ENCODE measurements at places on chromosomes 16 and 17. TPM values are rescaled to one million over a fixed set of nuclear protein-coding genes. Genes with fewer than 3 reads are reported as not detected.

DNA sequence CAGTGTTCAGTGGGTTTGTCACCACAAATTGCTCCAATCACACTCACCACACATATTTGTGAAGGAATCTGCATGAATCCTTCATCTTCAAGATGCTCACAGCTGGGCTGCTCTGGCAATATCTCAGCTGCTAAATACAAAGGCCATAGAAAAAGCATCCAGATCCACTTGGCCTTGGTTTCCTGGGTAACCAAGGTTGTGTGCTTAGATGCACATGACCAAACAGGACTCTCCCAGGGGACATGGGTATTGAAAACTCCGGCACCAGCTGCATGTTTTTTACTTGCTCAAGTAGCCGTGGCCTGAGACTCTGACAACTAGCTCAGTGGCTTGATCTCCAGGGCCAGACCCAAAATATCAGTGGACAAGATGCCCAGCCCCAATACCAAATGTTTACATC is 131.3 kb downstream of the CBLN1 start:
- DNase-seq, result peak; percentile 3

DNA sequence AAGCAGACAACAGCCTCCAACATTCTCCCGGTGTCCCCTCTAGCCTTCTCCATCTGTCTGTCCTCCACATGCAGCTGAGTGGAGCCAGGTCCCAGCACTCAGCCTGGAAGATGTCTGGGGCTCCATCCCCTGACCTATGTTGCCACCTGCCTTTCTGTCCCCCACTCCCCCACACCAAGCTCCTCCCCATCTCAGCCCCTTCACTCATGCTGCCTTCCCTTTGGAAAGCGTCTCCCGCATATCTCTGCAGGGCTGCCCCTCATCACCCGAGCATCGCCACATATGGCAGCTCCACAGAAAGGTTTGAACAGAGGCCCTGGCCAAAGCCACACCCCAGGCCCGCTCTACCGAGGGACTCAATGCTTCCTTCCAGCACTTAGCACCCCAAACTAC is 24.2 kb downstream of the NSMCE1 start:
- DNase-seq, result no peak

DNA sequence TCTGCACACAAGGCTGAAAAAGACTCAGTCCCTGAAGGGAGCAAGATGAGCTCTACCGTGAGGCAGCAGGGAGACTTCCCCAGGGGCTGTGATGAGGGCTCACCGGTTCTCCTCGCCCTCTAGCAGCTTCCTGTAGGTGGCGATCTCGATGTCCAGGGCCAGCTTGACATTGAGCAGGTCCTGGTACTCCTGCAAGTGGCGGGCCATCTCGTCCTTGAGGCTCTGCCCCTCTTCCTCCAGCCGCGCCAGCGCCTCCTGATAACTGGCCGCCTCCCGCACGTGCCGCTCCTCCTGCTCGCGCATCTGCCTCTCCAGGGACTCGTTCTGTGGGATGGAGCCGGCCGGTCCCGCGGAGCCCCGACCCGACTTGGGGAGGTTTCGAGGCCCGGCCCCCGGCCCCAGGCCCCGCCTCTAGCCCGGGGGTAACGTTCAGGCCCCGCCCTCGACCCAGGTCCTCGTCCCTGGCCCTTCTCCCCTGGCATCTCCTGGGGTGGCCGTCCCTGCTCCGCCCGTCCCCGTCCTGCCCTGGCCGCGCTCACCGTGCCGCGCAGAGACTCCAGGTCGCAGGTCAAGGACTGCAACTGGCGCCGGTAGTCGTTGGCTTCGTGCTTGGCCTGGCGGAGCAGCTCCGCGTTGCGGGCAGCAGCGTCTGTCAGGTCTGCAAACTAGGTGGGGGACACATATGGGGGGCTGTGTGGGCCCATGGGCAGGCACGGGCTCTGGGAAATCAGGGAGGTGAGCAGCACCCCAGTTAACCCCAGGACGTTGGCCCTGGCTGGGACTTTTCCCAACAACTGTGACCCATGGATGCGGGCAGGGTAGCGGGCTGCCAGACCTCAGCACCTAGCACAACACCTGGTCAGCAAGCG is 3.9 kb downstream of the GFAP start:
- DNase-seq, result peak; percentile 73

- DNase-seq, result no peak
Observed at GRCh38 chr16:86823888-86824671, 245.7 kb downstream of the FOXL1 start.

DNA sequence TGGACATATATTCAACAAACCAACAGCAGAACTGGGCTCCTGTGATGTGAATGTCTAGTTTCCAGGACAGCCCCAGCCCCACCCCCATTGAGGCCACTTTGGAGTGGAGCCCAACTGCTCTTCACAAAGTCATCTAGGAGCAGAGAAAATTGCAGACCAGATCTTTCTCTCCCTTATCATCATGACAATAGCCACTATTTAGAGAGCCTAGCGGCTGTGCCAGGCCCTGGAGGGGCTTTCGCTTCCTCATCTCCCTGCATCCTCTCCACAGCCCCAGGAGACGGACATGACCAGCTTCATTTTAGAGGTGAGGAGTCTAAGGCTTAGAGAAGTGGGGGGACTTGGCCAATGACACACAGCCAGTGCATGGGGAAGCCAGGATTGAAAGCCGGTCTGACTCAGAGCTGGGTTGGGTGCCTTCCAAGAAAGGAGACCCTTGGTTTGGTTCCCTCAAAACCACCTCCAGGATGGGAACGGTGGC is 1.4 kb downstream of the PRSS8 start:
- no peak for DNase-seq

- no peak for DNase-seq
Observed at GRCh38 chr16:27058299-27058698, 8.4 kb upstream of the C16orf82 start.

DNA sequence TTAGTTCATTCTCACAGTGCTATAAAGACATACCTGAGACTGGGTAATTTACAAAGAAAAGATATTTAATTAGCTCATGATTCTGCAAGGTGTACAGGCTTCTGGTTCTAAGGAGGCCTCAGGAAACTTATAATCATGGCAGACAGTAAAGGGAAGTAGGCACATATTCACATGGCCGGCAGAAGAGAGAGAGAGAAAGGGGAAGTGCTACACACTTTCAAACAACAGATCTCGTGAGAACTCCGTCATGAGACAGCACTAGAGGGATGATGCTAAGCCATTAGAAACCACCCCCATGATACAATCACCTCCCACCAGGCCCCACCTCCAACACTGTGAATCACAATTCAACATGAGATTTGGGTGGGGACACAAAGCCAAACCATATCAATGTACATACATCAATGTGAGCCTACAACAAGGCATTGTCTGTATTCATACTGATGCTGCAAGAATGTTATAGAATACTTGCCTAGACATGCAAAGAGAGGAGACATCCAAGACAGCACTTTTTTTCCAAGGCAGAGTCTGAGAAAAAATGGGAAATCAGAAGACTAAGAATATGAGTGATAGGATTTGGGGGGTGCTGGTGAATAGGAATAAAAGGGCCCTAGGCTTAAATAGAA is 114.8 kb upstream of the XYLT1 start:
- no peak for DNase-seq

- peak; percentile 77 for DNase-seq
Observed at GRCh38 chr17:72287586-72287985, 166.8 kb downstream of the SOX9 start.

- DNase-seq, result peak; percentile 81
Observed at GRCh38 chr16:85639529-85640253, 26.6 kb downstream of the GSE1 start.

DNA sequence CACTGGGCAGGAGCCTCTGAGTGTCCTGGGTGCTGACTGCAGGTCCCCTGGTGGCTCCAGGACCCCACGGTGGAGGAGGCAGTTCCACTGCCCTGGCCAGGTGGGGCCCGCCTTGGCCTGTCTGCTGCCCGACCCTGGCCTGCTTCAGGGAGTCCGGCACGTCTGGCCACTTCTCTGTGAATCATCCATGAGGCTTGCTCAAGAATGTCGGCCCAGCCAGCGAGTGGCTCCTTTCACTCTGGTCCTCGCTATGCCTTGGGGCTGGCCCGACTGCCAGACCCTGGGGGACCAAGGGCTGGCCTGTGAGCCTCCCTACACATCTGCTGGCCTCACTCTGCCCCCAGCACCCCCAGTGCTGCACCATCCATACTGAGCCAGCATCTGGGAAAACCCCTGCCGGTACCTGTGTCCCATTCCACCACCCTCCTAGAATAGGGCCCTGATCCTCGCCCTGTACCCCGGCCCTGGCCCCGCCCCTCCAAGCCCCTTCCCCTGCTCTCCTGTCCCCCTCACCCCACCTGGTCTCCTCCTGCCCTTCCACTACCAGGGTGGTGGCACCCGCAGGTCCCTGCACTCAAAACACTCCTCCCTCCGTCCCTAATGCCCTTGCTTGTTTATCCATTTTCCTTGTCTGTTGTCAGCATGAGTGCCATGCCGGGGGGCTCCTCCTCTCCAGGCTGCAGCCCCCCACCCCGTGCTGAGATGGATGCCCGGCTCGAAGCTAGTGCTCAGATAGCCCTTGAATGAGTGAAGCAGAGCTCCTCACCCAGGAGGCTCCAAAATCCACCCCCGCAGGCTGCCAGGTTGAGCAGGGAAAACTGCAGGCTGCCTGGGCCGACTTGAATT is 35.5 kb downstream of the ADCY7 start:
- no peak for DNase-seq

DNA sequence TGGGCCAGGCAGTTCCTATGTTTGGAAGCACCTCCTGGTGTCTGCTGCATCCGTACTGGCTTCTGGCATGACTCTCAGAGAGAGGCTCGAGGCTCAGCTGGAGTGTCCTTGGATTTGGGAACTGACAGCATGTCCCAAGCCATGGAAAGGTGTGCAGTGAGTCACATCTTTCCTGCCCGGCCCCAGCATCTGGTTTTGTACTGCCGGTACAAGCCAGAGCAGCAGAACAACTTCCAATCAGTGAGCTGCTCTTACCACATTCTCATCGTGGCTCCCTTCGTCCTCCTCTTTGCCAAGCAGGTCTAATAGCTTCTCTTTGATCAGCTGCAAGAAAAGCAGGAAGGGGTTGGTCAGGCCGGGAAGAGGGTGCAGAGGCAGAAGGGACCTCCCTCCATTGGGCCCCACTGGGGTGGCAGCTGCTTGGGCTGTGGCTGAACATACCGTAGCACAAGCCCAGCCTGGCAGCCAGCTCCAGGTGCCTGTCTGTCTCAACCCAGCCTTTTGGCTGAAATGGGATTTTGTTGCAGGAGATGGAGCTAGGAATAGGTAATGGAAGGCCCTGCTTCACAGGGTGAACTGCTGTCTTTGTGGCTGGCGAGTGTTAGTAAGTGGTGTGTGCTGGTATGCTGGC is 24.2 kb downstream of the SPACA3 start:
- DNase-seq, result no peak

GRCh38 chr16:3661922-3662321 is 7.4 kb downstream of the DNASE1 start:
- DNase-seq, result no peak

GRCh38 chr16:87723226-87723623 is 42.6 kb downstream of the KLHDC4 start:
- DNase-seq, result peak; percentile 88

DNA sequence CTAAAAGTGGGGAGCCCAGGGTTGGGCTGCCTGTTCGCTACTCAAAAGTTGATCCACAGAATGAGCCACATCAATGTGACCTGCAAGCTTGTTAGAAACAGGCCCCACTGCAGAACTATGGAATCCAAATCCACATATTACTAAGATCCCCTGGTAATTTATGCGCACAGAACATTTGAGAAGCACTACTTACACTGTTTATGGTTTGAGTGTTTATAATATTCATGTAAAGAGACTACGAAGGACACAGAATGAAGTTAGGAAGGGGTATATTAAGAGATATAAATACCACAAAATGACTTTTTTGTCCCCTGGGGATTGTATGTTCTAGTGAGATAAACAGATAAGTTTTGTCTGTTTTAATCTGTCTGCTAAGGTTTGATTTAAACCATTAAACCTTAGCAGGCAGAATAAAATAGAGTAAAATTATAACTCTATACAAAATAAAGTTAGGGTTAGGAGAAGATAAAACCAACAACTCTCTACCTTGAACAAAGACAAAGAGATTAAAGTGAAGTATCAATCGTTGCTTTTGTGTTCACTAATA is 666.9 kb upstream of the SOX9 start:
- DNase-seq, result no peak

GRCh38 chr17:18102640-18103039 is 5.9 kb upstream of the MYO15A start:
- no peak for DNase-seq

DNA sequence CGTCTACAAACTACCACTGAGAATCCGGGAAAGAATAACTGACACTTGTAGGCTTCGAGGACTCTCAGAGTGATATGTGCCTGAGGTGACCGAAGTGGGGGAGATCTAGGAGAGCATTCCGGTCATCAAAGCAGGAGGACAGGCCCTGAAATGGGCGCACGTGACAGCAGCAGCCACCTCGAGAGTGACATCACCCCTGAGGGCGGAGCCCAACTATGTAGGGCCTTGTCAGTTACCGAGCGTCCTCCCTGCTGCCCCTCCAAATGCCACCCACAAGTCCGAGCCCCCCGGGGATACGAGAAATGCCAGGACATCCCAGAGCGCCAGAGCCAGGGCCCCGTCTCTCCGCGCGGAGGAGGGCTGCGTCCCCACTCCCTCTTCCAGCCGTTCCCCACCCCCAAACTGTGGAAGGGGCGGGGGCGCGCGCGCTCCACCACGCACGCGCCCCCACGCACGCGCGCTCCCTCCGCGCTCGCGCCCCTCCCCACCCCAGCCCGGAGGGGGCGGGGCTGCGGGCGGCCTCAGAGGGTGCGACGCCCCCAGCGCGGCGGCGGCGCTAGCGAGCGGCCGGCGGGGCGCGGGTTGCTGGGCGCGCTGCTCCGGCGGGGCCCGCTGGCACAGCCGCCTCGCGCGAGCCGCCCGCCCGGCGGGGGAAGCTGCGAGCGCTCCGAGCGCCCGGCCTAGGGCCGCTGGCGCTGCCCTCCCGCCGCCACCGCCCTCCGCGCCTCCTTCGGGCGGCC is at the start of gene TANC2:
Gene TANC2, plus strand, starts transcription at position 550 of the 740 bp plus-strand sequence. CDS start 43,325 bp downstream, outside the sequence.
- DNase-seq, result peak; percentile 94

Gene HOXB1
- total RNA-seq, result not detected

Gene CUEDC1
- 10.5 TPM for total RNA-seq

Gene GAS7
- total RNA-seq, result 185 TPM

Gene RNF43
- 6.8 TPM for total RNA-seq

Gene GDPD1
- 1.7 TPM for total RNA-seq

Gene ZNF423
- 1.3 TPM for total RNA-seq

Gene RHBDL1
- not detected for total RNA-seq

Gene C16orf86
- total RNA-seq, result not detected

Gene CCL14
- 0.58 TPM for total RNA-seq

Gene RAB34
- total RNA-seq, result 96.9 TPM

Gene TEX14
- not detected for total RNA-seq

Gene TMC5
- total RNA-seq, result 28.3 TPM

Gene TP53TG3D
- total RNA-seq, result not detected

Measured in stomach (tissue), 19 donors.